Fibroblast of the aortic adventitia (primary cell): ENCODE measurements at places on chromosomes 7 and 10.

- DNase-seq, result peak; percentile 78
These were observed 2.5 kb upstream of the LFNG start for GRCh38 chr7:2517026-2517425.

GRCh38 chr7:7110706-7111105 lies 71.6 kb upstream of the C1GALT1 start:
- no peak for DNase-seq

DNA sequence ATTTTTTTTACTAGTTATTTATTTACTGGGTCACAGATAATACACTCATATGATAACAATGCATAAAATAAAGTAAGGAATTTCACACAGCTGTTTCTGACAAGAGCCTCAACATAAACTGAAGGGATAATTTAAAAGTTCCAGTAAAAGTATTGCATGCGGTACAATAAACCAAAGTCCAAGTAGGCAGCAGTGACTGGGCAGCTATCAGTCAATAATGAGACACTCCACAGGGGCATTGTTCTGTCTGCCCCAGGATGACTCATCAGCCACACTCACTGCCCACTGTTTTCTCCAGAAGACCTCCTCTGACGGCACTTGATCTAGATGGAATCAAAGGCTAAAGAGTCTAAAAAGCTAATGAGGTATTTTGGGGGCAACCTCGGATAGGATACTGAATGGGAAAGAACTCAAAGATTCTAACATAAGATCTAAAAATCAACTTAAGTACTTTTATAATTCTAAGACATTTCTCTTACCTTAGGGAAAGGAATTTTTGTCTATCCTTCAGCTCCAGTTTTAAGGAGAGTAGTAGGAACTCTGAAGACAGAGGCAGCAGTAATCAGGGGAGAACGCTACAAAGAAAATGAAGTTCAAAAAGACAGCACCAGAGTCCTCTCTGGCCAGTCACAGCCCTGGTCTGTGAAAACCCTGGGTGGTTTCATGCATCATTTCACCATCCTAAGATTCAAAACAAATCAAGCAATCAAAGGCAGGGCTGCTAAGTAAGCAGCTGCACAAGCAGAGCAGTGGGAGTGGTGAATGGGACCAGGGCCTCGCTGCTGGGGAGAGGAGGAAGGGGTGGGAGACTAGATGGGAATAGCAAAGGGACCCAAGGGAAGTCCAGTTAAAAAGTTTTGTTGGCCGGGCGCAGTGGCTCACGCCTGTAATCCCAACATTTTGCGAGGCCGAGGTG lies 175.1 kb downstream of the AVL9 start:
- DNase-seq, result peak; percentile 12

GRCh38 chr10:45997994-45998763 lies 25.9 kb downstream of the TIMM23 start:
- no peak for DNase-seq

DNA sequence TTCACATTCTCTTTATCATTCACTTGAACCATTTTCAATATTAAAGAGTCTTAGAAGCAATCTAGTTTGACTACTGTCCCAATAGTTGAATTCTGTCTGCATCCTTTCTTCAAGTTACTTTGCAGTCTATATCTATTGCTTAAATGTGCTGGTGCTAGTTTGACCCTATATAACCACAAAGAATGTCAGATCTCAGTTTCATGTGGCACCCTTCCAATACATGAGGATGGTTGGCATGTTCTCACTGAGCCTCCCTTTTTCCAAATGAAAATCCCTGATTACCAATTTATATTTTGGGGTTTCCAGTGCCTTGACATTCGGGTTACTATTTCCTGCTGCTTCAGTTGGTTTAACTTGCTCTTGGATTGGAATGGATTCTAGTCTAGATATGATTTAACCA lies 292.7 kb downstream of the EXOC4 start:
- peak; percentile 69 for DNase-seq

DNA sequence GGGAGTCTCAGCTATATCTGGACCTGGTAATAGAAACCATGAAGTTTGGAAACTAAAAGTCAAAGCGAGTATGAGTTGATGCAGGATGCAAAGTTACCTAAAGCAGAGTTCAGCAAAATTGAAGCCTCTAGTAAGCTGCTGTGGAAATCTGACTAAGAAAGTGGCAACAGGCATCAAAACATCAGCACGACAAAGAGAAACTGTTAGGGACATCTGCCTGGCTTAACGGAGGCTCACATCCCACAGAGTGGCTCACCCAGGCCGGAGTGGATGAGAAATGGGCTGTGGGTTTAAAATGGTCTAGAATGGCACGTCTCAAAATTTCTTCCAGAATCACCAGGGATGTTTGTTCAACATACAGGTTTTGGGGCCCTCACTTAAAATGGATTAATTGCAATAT lies 164.1 kb upstream of the NPY start:
- DNase-seq, result no peak

DNA sequence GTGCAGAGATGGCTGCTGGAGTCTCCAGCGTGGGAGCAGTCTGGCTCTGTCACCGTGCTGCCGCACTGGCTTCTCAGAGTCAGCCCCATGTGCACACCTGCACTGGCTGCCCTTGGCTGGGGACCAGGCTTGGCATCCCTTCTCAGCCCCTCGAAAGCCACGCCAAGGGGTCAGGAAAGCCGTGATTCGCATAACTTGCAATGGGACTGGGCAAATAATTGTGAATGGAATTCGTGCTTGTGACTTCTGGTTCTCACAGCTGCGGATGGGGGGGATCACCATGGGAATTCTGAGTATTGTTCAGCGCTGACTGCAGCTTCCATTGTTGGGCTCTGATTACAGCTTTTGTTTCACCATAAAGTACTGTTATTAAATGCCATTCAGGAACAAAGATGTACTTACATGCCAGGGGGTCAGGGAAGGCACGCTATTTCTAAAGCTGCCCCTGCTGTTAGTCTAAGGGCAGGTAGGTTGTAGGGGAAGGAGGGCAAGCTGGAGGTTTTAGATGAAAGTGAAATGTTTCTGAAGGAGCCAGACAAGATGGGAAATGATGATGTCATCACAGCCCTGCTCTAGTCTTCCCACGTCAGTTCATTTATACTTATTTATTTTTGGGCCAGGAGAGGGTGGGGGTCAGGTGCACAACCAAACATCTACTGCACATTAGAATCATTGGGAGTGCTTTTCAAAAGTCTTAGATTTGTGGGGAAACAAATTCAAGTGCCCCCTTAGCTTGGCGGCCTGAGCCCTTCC lies 5.8 kb upstream of the PLEKHA1 start:
- peak; percentile 12 for DNase-seq

GRCh38 chr7:137965942-137966640 lies 35.8 kb downstream of the CREB3L2 start:
- no peak for DNase-seq

DNA sequence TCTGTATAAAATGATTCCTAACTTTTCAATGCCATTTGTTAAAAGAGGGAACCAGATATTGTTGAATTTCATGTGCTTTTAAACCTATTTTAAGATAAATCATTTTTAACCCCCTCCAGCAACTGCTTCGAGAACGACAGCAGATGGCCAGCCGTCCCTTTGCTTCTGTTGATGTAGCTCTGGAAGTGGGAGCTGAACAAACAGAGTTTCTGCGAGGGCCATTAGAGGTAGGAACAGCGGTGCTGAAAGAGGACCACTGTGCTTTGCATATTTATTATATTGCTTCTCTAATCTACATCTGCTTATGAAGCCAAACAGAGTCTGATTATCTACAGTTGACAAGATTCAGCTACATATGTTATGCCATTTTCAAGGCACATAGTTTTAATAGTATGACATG lies 545.9 kb downstream of the GFRA1 start:
- DNase-seq, result no peak

DNA sequence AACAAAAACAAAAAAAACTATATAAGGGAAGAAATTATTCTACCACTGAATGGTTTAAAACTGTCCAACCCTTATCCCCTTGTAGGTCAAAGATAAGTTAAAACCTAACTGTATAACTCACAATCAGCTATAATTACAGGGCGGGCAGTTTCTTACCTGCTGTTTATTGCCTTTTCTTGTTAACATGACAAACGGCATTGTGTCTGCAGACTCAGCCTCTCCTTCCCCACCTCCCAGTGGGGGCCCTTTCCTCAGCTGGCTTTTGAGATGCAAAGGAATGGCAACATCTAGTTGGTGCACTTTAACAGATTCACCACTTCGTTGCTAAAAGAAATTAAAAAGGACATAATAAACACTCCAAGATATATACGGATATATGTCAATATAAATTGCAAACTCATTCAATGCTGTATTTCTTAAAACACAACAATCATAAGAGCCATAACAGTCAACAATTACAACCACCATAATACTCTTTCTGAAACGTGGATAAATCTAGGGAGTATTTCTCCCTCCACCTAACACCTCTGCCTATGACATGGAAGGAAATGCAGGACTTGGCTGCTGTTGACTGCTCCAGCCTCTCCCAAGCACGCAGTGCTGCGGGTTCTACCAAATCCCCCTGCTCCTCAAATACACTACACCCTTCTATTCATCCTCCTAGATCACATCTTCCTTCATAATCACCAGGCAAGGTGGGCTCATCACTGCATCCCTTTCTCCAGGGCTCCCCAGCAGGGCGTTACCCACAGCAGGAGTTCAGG lies 106.0 kb downstream of the UPF2 start:
- no peak for DNase-seq

DNA sequence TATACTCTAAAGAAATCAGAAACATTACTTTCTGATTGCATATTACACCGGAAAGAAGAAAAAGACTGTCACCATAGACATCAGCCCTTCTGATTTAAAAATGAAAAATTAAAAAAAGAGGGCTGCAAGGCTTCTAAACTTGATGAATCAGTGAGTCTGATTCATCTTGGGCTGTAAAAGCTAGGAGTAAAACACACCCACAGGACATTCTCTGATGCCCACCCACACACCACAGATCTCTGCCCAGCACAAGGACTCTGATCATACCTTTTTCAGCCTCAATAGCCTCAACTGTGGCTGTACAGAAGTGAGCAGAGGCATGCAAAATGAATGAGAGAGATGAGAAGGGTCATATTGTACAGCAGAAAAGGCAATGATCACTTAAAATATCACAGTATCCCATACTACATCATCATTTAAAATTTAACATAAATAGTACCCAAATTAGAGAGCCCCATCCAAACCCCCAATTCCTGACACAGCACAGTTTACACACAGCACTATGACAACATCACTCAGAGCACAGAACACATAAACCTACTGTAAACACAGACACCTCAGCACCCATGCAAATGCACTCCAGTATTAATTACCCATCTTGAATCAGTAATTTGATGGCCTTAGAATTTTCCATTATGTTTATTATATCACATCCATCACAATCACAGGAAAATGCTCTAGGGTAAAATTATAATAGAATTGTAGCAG lies 6.4 kb upstream of the MSS51 start:
- peak; percentile 51 for DNase-seq

DNA sequence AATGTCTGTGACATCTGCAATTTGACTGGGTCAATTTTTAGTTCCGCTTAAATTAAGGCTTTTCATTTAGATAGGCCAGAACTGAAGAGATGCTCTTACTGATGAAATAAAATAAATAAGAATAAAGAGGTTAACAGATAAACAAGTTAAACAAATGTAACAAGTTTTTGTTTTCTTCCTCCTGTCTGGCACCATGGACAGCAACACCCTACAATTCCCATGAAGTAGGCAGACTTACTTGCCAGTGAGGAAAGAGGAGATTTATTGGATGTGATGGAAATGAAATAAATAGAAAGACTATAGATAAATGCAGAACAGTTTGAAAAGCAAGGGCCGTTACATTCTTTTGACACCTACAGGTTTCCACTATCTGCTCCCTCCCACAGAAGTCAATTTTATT lies 118.5 kb downstream of the AMPH start:
- DNase-seq, result peak; percentile 16
